Activated gamma-delta T cell treated with Interleukin-2 at 50 U/mL for 16 hours (primary cell): ENCODE measurements at places on chromosomes 3 and 15.

DNA sequence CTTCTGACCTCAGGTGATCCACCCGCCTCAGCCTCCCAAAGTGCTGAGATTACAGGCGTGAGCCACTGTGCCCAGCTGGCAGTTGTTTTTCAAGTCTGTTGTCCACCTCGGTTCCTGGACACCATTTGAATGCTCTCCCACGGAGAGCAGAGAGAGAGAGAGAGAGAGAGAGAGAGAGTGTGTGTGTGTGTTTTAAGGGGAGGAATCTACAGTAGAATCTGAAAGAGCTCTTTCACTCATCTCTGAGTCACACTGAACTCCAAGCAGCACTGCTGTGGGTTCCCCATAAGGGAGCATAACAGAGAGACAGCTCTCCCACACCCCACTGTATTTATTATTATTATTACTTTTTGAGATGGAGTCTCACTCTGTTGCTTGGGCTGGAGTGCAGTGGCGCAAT lies 156.6 kb downstream of the RPLP1 start:
- DNase-seq, result no peak

- no peak for DNase-seq
These were observed 1.2 kb downstream of the YEATS2 start for GRCh38 chr3:183698756-183699155.

DNA sequence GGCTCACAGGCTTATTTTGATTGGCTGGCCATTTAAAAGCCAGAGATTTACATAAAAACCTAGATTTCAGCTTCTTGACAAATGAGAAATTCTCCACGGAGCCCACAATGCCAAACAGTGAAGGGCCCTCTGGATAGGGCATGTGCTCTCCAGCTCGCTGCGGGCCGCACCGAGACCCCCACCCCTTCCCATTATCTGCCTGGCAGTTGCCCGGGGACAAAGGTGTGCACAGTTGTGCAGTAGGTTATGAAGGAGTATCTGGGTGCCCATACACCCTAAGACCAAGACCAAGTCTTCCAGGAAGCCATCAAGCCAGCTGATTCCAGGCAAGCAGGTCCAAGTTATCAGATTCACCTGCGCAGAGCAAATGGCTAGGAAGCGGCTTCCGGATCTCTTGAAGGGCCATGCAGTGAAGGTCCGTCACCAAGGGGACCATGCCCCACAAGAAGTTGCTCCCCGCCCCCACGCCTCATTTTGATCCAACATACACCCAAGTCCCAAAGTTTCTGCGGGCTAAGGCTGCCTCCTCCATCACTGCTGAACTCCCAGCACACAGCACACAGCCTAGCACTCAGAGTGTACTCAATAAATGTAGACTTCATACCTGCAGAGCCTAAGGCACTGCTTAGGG lies 1.3 kb downstream of the MRPS25 start:
- no peak for DNase-seq

- DNase-seq, result no peak
These were observed 50.4 kb upstream of the DCLK3 start for GRCh38 chr3:36814776-36815175.

DNA sequence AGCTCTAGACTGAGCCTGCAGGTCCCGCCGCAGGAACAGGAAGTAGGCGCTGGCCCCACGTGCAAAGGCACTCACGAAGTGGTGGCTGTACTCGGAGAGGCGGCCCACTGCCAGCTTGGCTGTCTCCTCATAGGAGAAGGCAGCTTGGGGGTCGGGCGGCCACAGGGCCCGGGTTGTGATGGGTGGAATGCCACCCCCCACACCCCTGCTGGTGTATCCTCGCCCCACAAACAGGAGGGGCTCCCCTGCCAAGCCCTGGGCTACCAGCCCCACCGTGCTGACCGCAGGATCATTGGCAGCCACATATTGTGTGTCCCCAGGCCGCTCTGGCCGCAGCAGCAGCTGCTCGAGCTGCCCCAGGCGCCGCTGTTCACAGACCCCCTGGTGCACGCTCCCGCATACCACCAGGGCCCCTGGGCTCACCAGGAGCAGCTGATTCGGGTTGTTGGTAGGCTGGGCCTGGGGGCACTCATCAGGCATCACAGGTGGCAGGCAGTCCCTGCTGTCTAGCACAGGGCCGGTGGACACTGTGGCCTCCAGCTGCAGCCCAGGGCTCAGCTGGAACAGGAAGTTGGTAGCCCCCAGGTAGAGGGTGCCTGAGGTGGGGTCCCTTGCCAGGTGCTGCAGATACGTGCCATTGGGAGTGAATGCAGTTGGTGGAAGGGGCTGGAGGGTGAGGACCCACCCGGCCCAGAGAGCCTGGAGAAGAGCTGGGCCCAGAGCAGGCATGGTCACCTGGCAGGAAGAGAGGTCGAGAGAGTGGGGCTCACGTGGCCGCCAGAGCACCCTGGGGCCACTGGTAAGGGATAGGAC lies 5.8 kb downstream of the PLXNB1 start:
- no peak for DNase-seq

DNA sequence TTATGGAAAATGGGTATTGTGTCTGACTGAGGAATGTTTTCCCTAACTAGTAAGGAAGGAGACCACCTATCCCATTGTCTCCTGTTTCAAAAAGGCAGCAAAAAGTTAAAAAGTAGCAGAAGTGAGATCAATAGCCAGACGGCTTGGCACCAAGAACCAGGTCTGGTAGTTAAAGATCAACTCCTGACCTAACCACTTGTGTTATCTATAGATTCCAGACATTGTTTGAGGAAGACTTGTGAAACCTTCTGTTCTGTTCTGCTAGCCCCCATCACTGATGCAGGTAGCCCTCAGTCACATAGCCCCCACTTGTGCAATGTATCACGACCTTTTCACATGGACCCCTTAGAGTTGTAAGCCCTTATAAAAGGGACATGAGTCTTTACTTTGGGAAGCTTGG lies 46.3 kb upstream of the C2CD4B start:
- no peak for DNase-seq

DNA sequence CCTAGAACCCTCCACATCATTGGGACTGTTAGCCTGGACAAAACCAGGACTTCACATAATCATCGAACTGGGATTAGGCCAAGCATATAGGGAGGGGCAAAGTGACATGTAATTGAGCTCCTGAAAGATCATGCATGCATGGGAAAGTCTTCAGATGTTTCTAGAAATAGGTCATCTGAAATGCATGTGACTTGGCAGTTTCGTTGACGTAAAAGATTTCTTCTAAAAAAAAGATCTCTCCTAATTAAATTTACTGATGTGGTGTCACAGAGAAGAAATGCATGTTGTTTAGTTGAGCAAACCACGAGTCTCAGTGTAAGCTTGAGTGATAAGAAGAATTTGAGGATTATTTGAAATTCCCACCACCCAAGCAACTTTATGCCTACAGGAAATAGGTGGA lies 70.0 kb upstream of the LIMD1 start:
- DNase-seq, result no peak

- DNase-seq, result peak; percentile 21
These were observed 646 bp upstream of the SLC35G2 start for GRCh38 chr3:136818191-136818768.

DNA sequence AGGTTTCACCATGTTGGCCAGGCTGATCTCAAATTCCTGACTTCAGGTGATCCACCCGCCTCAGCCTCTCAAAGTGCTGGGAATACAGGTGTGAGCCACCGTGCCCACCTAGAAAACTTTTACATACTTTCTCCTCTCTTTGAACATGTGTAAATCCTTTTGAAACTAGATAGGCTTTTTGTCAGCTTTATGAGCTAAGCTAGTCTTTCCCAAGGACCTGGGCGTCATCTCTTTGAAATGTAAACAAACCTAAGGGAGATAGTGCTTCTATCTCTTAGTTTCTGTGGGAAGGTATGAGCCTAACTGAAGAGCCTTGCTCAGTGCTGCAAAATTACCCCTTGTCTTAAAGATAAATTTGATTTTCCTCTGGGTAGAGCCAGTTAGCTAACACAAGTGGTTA lies 4.8 kb downstream of the CX3CR1 start:
- no peak for DNase-seq

DNA sequence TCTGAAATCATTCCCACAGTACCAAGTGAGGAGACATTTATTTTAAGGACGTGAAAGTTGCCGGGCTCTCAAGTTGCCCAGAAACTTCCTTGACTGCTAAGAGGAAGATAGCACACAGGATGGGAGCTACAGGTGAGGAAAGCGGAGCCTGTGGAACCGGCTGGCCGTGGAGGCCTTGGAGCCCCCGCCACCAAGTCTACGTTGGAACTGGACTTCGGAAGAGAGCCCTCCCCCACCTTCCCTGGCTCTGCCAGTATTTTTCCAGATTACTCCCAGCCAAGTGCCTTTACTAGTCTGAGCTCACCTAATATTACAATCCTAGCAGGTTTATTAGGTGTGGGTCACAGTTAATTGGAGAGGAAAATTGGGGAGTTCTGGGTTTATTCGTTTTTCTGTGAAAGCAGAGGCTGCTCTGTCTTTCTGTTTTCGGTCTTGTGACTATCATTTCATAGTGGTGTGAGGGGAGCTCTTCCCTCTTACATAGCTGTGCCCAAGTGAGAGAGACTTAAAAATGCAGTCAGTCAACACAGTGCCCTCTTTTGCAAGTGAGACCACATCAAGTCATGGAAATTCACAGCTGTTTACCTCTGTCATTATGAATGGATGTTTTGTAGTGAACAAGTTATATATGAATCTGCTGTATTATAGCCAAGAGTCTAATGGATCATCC lies 6.8 kb downstream of the BOC start:
- DNase-seq, result no peak
